ENCODE measurements at places on chromosomes 4 and X.
A peak's percentile ranks its signal among the peaks of the same experiment; 100 is the strongest.

GRCh38 chr4:44872246-44872645 lies 145.9 kb upstream of the GNPDA2 start:
- no peak overlapping the region for H3K4me3 ChIP-seq
- no peaks in the 10 kb centered on the region for H3K27me3 ChIP-seq
- H3K27ac ChIP-seq: no peak overlapping the region
- H3K4me1 ChIP-seq: no peaks in the 10 kb centered on the region
- H3K36me3 ChIP-seq: no peaks in the 10 kb centered on the region
- no peak for DNase-seq

GRCh38 chrX:38276089-38276488 lies 51.2 kb downstream of the RPGR start:
- H3K36me3 ChIP-seq: no peaks in the 10 kb centered on the region
- no peak overlapping the region for H3K4me3 ChIP-seq
- no peaks in the 10 kb centered on the region for H3K27me3 ChIP-seq
- H3K27ac ChIP-seq: no peak overlapping the region

GRCh38 chrX:8042304-8042703 lies 115.1 kb upstream of the PNPLA4 start:
- DNase-seq: no peak
- H3K4me3 ChIP-seq: no peak overlapping the region
- H3K27me3 ChIP-seq: no peaks in the 10 kb centered on the region
- H3K36me3 ChIP-seq: no peaks in the 10 kb centered on the region
- no peak overlapping the region for H3K27ac ChIP-seq
- H3K4me1 ChIP-seq: peaks cover 13% of the 10 kb centered on the region

GRCh38 chr4:132063829-132064228 lies 1085.3 kb upstream of the PCDH10 start:
- no peaks in the 10 kb centered on the region for H3K36me3 ChIP-seq
- H3K27ac ChIP-seq: no peak overlapping the region
- no peaks in the 10 kb centered on the region for H3K27me3 ChIP-seq
- no peak for DNase-seq

GRCh38 chr4:174714393-174715211 lies 114.4 kb downstream of the GLRA3 start:
- no peaks in the 10 kb centered on the region for H3K36me3 ChIP-seq
- DNase-seq: peak; percentile 6
- H3K27ac ChIP-seq: no peak overlapping the region
- no peaks in the 10 kb centered on the region for H3K27me3 ChIP-seq
- no peaks in the 10 kb centered on the region for H3K4me1 ChIP-seq
- no peak overlapping the region for H3K4me3 ChIP-seq

DNA sequence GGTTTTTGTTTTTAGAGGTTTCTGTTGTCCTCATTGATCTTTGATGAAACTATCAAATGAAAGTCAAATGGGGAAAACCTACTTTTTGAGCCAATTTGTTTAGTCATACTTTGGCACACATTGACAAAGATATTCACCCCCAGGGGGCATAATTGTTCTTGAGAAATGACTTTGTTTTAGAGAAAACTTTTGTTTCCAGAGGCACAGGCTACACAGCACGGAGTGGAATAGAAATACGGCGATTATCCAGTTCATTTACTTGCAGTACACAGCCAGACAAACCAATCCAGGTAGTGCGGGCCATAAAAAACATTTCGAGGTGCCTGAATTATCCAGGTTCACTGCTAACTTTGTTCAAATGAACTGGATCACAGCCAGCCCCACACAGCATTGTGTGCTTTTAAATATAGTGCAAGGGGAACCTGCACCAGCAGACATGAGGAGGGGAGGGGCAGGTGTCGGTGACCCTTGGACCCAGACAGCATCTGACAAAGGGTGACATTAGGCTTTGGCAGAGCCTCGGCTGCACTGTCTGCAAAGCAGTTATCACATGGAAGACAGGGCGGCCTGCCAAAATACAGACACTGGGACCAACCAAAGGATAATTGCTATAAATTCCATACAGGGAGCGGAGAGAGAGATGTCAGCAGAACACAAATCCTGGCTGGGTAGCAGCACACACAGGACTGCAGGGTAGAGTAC lies 179.6 kb upstream of the NOCT start:
- H3K27ac ChIP-seq: no peak overlapping the region
- no peaks in the 10 kb centered on the region for H3K4me1 ChIP-seq
- no peak for DNase-seq
- H3K27me3 ChIP-seq: no peaks in the 10 kb centered on the region

- no peaks in the 10 kb centered on the region for H3K4me1 ChIP-seq
- no peaks in the 10 kb centered on the region for H3K27me3 ChIP-seq
- DNase-seq: no peak
- H3K4me3 ChIP-seq: no peak overlapping the region
- H3K27ac ChIP-seq: no peak overlapping the region
These were observed 314.5 kb downstream of the GPAT3 start for GRCh38 chr4:83850435-83850834.

GRCh38 chrX:111680988-111681779 lies at the start of gene ALG13:
Gene ALG13, plus strand, starts transcription at chrX:111681170. Its CDS starts 49 bp downstream, at chrX:111681219.
- peak; percentile 91 for DNase-seq
- H3K27me3 ChIP-seq: no peaks in the 10 kb centered on the region
- H3K4me1 ChIP-seq: peaks cover 30% of the 10 kb centered on the region
- peaks cover 4% of the 10 kb centered on the region for H3K36me3 ChIP-seq

DNA sequence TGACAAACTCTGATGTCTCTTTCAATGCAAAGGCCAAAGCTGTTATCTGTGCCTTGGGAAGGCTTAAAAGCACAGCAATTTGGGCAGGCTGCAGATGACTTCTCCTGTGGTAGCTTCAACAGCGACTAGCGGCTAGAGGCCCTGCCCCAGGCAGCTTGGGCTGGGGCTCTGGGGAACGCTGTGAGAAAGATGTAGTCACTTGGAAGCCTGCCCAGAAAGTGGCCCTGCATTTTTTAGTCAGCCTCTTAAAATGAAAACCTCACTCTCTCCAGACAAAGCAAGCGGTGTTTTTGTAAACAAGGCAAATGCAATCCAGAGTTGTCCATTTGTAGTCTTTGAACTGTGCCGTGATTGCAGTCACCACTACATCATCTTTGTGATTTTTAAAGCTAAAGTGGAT lies 27.5 kb downstream of the PCYT1B start:
- H3K27ac ChIP-seq: no peak overlapping the region
- no peaks in the 10 kb centered on the region for H3K36me3 ChIP-seq
- H3K4me3 ChIP-seq: no peak overlapping the region
- DNase-seq: no peak
- H3K4me1 ChIP-seq: no peaks in the 10 kb centered on the region

DNA sequence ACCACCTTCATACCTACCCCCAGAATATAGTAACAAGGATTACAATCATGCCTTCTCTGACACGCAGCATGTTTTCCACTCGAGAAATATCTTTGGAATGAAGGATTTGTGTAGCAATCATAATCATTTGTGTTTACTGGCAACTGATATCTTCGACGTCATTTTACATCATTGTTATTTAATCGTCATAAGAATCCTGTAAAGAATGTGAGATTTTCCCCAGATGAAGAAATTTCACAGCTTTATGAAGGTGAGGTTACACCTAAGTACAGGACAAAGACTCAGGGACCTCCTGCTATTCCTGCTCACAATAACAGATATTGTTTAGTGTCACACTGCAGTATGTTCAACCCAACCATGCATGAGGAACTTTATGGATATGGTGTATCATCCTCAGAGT lies 198.2 kb upstream of the LDB2 start:
- H3K4me1 ChIP-seq: no peaks in the 10 kb centered on the region
- DNase-seq: no peak
- H3K27ac ChIP-seq: no peak overlapping the region
- H3K36me3 ChIP-seq: no peaks in the 10 kb centered on the region

- DNase-seq: no peak
- H3K4me3 ChIP-seq: no peak overlapping the region
- no peaks in the 10 kb centered on the region for H3K36me3 ChIP-seq
- H3K4me1 ChIP-seq: no peaks in the 10 kb centered on the region
- no peaks in the 10 kb centered on the region for H3K27me3 ChIP-seq
These were observed 111.1 kb downstream of the CFAP299 start for GRCh38 chr4:80446664-80447063.

- no peak overlapping the region for H3K27ac ChIP-seq
- H3K4me1 ChIP-seq: no peaks in the 10 kb centered on the region
- DNase-seq: no peak
- H3K36me3 ChIP-seq: no peaks in the 10 kb centered on the region
- H3K4me3 ChIP-seq: no peak overlapping the region
- H3K27me3 ChIP-seq: no peaks in the 10 kb centered on the region
These were observed 97.8 kb downstream of the TMEM47 start for GRCh38 chrX:34559325-34559724.

DNA sequence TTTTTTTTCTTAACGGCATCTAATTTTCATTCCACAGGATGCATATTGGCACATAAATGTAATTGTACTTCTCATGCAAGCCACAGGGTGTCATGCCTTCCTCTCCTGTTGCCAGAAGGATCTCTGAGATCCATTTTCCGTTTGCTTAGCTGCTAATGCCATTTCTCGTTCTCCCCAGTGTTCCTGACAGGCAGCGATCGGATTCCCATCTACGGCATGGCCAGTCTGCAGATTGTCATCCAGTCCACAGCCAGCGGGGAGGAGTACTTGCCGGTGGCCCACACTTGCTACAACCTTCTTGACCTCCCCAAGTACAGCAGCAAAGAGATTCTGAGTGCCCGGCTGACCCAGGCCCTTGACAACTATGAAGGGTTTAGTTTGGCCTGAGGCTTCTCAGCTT lies 8.9 kb upstream of the NAP1L5 start:
- H3K27me3 ChIP-seq: no peaks in the 10 kb centered on the region
- no peak for DNase-seq
- no peak overlapping the region for H3K4me3 ChIP-seq
- H3K27ac ChIP-seq: no peak overlapping the region

- no peak overlapping the region for H3K27ac ChIP-seq
- no peaks in the 10 kb centered on the region for H3K4me1 ChIP-seq
- no peaks in the 10 kb centered on the region for H3K36me3 ChIP-seq
- DNase-seq: no peak
These were observed 261.6 kb downstream of the SPATA18 start for GRCh38 chr4:52312722-52313121.

GRCh38 chrX:106692425-106693065 lies 34.0 kb upstream of the RNF128 start:
- no peaks in the 10 kb centered on the region for H3K27me3 ChIP-seq
- DNase-seq: no peak
- no peaks in the 10 kb centered on the region for H3K4me1 ChIP-seq
- H3K36me3 ChIP-seq: no peaks in the 10 kb centered on the region

DNA sequence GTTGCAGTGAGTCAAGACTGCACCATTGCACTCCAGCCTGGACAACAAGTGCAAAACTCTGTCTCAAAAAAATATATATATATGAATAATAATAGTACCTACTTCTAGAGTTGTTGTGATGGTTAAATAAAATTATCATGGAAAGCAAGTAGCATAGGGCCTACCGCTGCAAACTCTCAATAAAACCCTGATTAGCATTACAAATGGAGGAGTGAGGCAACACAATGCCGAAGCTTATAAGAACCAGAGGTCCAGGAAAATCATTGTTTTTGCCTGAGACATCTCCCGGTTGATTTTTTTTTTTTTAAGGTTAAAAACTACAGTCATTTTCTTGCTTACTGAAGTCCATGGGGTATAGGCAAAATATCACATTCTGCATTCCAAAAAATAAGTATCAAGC lies 185.0 kb upstream of the GALNT7 start:
- no peaks in the 10 kb centered on the region for H3K36me3 ChIP-seq
- no peak for DNase-seq
- no peak overlapping the region for H3K27ac ChIP-seq

GRCh38 chr4:6974138-6974848 lies 64.7 kb downstream of the TBC1D14 start:
- no peak overlapping the region for H3K27ac ChIP-seq
- no peaks in the 10 kb centered on the region for H3K27me3 ChIP-seq
- no peak overlapping the region for H3K4me3 ChIP-seq
- peaks cover 18% of the 10 kb centered on the region for H3K36me3 ChIP-seq
- peak; percentile 83 for DNase-seq
- H3K4me1 ChIP-seq: peaks cover 9% of the 10 kb centered on the region
